Esophagus muscularis mucosa (tissue), 4 donors: ENCODE measurements at places on chromosomes 3 and 15. TPM values are rescaled to one million over a fixed set of nuclear protein-coding genes. Genes with fewer than 3 reads are reported as not detected.

DNA sequence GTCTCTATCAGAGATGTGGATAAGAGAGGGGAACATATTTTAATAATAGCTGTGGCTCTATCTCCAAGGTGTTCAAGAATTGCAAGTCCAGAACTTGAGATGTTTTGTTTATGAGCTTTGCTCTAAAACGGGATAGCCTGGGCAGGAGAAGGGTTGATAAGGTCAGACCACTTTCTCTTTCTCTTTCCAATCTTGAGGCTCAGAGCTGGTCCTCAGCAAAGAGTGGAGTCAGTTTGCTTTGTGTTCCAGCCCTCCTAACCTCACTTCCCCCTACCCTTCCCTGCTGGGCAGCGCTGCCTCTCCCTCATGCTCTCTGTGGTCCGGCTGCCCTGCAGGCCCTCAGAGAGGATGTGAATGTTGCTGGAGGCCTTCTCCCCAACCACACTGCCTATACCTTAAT is 13.8 kb downstream of the KLHL6 start:
- DNase-seq = no peak

GRCh38 chr3:47003461-47004368 is 24.2 kb downstream of the NBEAL2 start:
- DNase-seq = no peak

GRCh38 chr3:149717391-149718056 is 34.8 kb downstream of the COMMD2 start:
- DNase-seq = no peak

GRCh38 chr3:112459750-112460149 is 39.5 kb downstream of the BTLA start:
- no peak for DNase-seq

Gene CADPS
- 2.5 TPM for total RNA-seq

GRCh38 chr3:172398484-172398883 is 49.8 kb downstream of the GHSR start:
- DNase-seq = no peak

Gene PPP1R14D
- not detected for total RNA-seq

GRCh38 chr3:126287536-126288241 is 69.5 kb downstream of the KLF15 start:
- DNase-seq = peak; percentile 92

Gene TMEM87A
- 57.5 TPM for total RNA-seq
